Stimulated activated CD4-positive, alpha-beta T cell treated with anti-CD3 and anti-CD28 coated beads, Interleukin-2, amount 100 ng/mL, for 48 hours (primary cell): ENCODE measurements at places on chromosomes 4 and X.

DNA sequence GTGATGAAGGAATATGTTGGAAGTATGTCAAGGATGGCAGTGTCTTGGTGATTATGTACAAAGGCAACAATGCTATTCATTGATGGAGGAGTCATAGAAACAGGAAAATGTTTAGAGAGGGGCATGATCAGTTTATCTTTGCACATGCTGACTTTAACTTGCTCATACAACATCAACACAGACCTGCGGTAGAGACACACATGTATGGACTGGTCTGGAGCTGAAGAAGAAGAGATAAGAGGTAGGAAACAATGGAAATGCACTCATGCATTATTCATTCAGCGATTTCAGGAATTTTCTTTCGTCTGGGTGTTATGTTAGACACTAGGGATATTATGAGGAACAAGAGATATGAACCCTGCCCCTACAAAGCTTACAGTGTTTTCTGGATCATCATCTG is 1252.3 kb upstream of the TENM3 start:
- DNase-seq = no peak

DNA sequence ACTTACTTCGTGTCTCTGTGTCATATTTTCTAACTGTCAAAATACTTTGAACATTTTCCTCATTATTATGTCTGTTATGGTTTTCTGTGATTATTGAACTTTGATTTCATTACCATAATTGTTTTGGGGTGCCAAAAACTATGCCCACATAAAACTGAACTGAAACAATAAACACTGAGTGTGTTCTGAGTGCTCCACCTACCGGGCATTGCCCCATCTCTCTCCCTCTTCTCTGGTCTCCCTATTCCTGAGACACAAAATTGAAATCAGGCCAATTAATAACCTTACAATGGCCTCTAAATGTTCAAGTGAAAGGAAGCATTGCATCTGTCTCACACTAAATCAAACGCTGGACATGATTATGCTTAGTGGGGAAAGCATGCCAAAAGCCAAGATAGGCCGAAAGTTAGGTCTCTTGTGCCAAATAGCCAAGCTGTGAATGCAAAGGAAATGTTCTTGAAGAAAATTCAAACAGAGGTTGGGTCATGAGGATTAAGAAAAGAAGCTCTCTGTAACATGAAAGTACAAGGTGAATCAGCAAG is 972.3 kb downstream of the PCDH7 start:
- no peak for DNase-seq

GRCh38 chr4:115272594-115272993 is 159.2 kb upstream of the NDST4 start:
- DNase-seq = no peak

DNA sequence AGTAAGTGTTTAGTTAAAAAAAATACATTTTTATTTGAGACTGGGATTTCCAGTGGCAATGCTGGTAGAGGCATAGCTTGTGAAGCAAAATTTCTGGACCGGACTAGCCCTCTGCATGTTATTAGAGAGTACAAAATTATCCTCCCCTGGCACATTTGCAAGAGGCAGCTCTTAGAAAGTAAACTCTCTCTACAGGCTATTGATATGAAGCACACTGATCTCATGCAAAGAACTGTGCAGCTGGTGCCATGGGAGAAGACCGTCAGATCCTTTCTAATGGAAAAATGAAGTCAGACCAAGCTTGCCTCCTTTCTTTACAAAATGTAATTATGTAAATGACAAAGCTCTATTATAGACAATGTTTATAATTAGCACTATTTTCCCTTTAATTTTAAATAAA is 2717.2 kb downstream of the PCDH7 start:
- no peak for DNase-seq

- DNase-seq = no peak
These were observed 12.6 kb downstream of the TAF1 start for GRCh38 chrX:71378732-71379131.
